Mesenchymal stem cell (in vitro differentiated cells and primary cell): ENCODE measurements at places on chromosomes 2 and 18.

GRCh38 chr18:45838302-45839070, 13.0 kb downstream of the SIGLEC15 start:
- DNase-seq = no peak

- DNase-seq = no peak
Measured at GRCh38 chr2:14420851-14421250, 211.7 kb upstream of the LRATD1 start.

DNA sequence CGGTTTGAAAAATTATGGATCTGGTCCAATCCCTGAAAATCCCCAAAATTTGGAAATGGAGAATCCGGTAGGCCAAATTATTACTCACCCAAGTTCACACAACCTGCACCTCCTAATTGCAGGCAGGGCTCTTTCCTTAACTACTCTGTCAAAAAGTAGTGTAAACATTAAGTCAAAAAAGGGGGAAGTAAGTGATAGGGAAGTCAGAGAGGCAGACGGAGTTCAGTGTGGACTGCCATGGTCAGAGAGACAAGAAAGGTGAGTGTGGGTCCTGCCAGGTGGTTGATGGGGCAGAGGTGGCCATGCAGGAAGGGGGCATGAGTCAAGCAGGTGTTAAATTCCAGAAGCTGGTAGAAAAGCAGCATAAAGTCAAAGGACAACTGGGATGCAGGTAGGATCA, 104.7 kb upstream of the STPG4 start:
- DNase-seq = no peak

DNA sequence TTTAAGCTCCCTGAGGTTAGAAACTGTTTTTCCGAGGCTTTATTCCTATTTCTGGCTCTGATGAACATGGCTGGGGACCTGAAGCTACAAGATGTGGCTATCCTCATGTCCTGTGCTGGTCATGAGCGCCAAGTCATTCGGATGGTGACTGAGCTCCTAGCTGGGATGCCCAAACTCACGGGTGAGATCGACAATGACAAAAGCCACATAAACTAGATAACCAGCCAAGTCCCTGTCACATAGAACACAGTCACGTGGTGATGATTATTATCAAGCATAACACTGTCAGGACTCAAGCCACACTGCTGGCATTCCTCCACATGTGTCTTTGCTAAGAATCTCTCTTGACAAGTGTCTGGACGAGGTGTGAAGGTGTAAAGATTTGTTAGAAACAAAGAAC, 274.9 kb downstream of the CLIP4 start:
- no peak for DNase-seq

- DNase-seq = no peak
Measured at GRCh38 chr18:24862201-24862816, 401.9 kb downstream of the HRH4 start.

DNA sequence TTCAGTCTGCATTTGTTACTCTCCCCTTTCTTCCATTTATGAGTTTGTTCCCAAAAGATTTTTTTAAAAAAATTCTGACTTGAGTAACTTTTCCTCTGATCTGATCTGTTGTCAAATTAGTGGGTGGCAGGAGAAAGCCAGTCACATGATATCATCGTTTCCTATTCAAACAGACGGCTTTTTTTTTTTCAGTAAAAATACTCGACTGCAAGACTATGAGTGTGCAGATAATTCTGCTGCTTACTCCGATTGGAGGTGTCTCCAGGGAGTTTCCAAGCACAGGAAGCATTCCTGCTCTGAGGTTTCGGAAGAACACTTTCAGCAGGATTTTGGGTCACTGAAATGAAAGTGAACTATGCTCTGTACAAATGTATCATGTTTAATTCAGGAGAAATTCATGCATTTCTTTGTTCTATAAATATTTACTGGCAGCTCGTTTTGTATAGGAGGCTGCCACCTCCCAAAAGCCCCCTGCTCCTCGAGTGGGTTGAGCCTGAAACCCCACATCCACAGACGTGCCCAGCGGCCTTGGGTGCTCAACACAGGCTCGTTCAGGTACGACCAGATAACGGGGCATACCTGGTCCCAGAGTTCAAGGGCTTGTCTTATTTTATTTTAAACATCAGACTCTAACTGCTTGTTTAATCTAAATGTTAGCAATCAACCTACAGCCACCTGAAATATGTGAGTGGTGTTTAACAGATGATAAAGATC, 126.9 kb upstream of the ZNF516 start:
- DNase-seq = peak; percentile 69

DNA sequence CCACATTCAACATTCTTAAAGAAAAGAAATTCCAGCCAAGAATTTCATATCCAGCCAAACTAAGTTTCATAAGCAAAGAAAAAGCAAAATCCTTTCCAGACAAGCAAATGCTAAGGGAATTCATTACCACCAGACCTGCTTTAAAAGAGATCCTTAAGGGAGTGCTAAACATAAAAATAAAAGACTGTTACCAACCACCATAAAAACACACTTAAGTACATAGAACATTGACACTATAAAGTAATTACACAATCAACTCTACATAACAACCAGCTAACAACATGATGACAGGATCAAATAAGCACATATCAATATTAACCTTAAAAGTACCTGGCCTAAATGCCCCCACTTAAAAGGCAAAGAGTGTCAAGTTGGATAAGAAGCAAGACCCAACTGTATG, 153.5 kb downstream of the FTCDNL1 start:
- DNase-seq = no peak

- DNase-seq = no peak
Measured at GRCh38 chr2:15432642-15433256, 128.4 kb downstream of the NBAS start.

DNA sequence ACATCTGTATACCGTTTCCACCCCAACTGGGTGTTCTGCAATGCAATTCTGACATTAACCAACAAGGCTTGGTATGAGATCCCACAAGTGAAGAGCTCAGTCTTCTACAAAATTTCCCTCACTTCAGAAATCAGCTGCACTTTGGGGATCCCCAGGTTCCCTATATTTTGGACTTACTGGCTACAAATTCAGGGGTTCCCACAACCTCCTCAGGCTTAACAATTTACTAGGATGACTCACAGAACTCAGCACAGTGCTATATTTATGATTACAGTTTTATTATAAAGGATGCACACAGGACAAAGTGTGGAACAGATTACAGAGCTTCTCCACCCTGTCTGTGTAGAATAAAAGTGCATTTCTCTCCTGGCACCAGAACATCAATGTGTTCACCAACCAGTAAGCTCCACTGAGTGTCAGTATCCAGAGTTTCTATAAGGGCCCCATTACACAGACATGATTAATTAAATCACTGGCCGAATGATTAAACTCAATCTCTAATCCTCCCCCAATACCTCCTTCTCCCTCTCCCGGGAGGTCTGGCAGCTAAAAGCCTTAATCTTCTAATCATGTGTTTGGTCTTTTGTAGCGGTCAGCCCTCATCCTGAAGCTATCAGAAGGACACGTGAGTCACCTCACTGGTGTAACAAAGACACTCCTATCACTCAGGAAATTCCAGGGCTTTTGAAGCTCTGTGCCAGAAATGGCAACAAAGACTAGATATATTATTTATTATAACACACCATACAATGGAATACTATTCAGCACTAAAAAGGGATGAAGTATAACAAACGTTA, 84.6 kb downstream of the SLC66A3 start:
- DNase-seq = peak; percentile 27
